Stomach (tissue), 19 donors: ENCODE measurements at places on chromosomes 7 and 10.
A peak's percentile ranks its signal among the peaks of the same experiment; 100 is the strongest.

- no peak for DNase-seq
Observed at GRCh38 chr10:11272915-11273389, 255.3 kb downstream of the CELF2 start.

DNA sequence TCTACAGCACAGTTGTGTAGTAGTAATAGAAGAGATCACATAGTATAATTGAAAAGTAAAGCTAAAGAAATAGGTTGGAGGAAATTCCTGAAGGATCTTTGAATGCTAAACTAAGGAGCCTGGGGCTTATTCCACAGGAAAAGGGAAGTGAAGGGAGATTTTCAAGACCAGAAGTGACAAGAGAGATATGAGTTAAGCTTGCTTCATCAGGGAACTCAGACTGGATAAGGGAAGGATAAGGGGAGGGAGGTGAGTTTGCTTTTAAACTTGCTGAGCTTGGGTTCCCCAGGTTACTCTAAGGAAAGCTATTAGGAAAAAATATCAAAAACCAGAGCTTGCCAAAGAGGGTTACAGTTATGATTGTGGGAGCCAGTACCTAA is 182.4 kb downstream of the RAPGEF5 start:
- no peak for DNase-seq

DNA sequence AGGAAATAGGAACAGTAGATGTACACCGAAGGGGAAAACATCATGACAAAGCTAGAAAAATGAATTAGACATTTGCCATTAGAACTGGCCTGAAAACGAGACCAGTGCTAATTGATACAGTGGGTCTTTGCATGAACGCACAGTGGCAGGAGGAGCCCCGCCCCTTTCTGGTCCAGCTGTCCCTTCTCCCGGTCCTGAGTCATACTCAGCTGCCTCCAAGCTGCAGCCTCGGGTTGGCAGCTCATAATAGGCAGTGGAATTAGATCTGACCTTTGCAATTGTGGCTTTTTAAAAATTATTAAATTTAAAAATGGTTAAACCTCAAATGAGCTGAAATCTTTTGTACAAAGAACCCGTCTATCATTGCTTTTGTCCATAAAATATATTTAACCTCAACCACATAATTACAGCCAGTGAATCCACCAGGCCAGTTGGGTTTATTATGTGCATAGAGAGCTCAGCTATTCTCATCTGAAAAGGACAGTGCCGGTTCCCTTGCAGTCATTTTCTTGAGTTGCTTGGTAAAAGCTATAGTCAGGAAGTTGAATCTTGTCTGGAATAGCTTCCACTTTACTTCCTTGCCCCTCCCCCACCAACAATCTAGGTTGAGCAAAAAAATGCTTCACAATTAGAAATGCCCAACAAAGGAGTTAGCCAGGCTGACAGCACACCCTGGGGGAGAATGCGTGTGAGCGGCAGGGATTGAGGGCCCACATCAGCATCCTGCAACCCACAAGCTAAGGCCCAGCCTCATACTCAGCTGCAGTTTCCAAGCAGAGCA is 147.1 kb downstream of the BUB3 start:
- peak; percentile 48 for DNase-seq

DNA sequence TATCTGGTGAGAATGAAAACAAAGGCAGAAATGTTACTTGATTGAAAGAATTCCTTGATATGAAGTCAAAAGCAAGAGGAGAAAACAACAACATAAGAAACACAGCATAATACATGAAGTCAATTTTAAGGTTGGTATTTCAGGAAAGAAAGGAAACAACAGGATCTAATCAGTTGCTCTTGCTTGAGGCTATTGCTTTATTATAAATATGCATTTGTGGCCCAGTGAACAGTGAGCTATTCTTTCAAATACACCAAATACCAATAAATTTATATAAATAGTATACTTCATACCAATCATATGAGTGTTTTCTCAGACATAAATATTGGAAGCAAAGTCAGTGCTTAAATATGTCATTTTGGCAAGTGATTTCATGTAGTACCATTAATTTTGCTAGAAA is 806.6 kb downstream of the NXPH1 start:
- DNase-seq = no peak

DNA sequence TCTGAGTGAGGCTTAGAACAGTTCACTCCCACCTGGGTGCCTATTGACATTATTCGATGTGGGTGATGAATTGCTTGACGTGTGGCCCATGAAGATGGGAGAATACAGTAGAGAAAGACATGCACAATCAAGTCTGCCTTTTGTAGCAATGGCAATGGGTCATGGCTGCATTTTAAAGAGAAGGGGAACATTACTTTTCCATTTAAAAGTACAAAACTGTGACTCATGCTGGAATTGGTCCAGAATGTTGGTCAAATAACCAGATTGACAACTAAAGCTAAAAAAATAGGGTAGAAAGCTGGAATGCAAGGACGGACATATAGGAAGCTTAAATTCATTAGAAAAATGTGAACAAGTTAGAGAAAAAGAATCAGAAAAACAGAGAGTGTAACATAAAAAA is 104.1 kb upstream of the SLC25A13 start:
- no peak for DNase-seq

- DNase-seq = no peak
Observed at GRCh38 chr10:53748319-53748718, 975.7 kb upstream of the MBL2 start.

- no peak for DNase-seq
Observed at GRCh38 chr7:128267595-128267924, 26.5 kb downstream of the LEP start.

GRCh38 chr7:1586827-1587705 is 17.2 kb upstream of the PSMG3 start:
- no peak for DNase-seq

- DNase-seq = no peak
Observed at GRCh38 chr10:122555442-122555841, 5.1 kb upstream of the DMBT1 start.

- DNase-seq = peak; percentile 79
Observed at GRCh38 chr10:600876-601659, 88.4 kb downstream of the DIP2C start.

DNA sequence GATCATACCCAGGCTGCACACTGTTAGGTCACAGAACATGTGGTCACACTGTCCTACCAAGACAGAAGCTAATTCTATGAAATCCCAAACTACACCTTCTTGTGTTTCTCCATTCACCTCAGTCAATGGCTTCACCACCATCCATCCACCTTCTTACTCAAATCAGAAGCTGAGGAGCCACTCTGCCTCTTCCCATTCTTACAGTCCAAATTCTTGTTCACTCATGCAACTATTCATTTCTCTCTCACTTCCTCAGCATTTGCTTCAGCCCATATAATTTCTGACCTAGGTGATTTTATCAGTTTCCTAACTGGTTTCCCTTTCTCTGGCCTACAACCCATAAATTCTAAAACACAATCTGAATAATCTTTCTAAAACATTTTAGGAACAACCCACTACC is 229.2 kb downstream of the LRRN3 start:
- DNase-seq = no peak

GRCh38 chr10:13100349-13101294 is 659 bp downstream of the OPTN start:
- peak; percentile 34 for DNase-seq

DNA sequence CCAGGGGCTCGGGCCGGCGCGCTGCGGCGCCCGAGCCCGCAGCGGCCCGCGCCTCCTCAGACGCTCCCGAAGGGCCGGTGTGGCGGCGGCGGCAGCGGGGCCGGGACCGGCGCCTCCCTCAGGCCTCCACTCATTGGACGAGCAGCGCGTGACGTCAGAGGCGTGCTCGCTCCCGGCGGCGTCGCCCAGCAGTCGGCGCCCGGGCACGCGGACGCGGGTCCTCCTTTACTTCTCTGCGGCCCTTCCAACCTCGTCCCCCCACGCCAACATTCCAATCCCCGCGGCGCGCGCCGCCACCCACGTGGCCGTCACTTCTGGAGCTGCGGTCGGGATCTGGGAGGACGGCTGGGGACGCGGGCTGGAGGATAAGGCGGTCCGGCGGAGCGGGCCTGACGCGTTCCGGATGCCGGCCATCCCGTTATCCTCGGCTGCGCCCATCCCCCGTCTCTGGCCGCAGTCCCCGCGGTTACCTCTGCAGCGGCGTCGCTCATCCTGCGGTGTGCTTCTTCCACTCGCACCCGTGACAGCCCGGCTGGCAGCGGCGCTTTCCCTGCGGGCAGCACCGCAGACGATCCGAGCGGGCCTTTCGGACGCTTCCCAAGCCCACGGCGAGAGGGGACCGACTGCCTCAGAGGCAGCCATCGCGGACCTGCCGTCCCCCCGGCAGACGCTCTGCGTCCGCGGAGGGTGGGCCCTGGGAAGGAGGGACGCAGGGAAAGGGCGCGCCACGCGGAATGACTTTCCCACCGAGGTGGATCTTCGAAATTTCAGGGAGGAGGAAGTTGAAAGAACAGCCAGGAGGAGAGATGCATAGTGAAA is at the start of gene PDZD8:
PDZD8 (minus strand) TSS at position 81 of the 819 bp plus-strand sequence. CDS start 213 bp downstream, outside the sequence.
- DNase-seq = peak; percentile 96

- DNase-seq = no peak
Observed at GRCh38 chr7:33452805-33453502, 323.6 kb downstream of the BBS9 start.
